Hippocampal formation (tissue), 2 donors: ENCODE measurements at places on chromosomes 2 and 18.

DNA sequence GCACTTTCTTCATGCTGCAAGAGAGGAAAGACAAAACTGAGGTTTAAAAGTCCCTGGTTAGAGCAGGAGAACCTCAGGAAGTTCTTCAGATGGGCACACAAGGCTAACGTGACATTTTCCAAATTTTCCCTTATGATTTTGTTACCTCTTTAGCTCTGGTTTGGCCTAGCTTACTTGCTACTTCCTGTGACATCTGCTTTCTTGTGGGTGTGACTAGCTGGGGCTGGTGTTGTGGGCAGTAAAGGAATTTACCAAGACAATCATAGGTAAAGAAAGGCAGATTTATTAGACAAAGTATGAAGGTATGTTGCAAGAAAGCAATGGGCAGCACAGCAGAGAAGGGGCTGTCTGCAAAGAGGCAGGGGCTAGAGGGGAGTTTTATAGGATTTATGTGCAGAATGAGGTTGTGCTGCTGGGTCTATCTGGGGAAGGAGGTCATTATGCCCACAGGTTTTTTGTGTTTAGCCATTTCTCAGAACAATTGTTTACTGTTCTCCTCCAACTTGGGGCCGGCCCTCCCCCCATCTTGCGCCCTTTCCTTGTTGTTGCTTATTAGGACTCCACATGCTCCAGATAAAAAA, 6.7 kb upstream of the TNP1 start:
- DNase-seq = no peak

GRCh38 chr2:26557244-26557925, 79.5 kb upstream of the OTOF start:
- no peak for DNase-seq

DNA sequence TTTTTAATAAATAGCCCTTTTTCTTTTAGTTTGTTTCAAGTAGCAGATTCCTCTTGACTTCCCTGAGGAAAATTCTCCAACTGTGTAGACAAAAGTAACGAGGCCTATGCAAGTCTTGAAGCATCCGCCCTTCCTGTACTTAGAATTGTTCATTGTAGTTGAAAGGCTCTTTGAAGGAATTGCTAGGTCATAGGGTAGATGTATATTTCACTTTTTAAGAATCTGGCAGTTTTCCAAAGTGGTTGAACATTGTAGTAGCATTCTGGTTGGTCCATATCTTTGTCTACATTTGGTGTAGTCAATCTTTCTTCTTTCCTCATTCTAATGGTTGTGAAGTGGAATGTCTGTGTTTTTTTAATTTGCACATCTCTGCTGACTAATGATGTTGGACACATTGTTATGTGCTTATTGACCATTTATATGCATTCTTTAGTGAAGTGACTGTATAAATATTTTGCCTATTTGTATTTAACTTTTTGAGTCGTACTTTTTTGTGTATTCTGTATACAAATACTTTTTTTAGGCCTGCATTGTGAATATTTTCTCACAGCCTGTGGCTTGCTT, 5.6 kb upstream of the SERPINB11 start:
- DNase-seq = no peak

DNA sequence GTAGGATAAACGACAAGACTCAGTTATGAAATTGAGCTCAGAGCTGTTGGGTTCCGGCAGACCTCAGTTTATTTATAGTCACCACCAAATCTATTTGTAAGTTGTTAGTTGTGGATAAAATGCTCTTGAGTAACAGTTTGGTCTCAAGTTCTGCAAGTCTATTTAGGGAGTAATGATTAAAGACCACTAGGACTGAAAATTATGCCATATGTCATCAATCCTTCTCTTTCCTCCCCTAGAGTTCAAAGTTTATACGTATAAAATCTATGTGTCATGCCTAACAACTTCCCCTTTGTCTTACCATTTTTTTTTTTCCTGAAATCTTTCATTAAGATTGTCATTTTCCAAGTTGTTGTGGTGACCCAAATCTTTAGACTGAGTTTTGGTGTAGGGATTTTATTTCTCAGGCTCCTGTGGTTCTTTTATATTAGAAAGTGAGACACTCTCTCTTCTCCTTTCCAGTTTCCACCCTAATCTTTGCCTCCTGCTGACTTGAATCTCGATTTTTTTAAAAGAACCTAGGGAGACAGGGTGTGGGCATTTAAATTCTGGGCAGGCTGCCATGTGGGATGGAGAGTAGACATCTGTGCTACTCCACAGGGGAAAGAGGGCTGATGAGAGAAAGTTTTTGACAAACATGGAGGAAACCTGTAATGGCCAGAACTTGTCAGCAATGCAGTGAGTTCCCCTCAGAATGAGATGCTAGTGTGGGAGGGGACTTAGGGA, 51.0 kb downstream of the LAMA3 start:
- DNase-seq = no peak

- DNase-seq = no peak
These were observed 204.3 kb downstream of the KLHL29 start for GRCh38 chr2:23589220-23589647.

DNA sequence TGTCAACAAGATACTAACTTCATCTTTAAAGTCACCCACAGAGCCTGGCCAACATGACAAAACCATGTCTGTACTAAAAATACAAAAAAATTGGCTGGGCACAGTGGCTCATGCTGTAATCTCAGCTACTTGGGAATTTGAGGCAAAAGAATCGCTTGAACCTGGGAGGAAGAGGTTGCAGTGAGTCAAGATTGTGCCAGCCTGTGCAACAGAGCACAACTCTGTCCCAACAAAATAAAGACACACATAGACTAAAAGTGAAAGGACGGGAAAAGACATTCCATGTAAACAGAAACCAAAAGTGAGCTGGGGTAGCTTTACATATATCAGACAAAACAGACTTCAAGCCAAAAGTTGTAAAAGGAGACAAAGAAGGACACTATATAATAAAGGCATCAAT, 34.8 kb downstream of the USP34 start:
- DNase-seq = no peak

DNA sequence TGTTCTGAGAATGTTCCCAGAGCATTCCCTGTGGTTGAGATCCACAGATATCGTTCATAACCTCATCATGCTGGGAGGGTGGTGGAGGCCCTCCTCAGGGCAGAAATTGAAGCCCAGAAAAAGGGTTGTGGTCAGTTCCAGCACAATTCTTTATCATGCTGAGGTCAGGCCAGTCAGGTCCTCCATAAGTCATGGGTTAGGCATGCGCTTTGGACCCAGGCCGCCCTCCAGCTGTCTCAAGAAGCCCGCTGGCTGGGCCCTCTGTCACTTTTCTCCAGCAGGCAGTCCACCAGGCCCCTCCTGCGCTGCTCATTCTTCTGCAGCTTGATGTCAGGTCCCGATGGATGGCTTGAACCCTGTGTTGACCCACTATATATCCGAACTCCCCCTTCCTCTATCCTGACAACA, 151.1 kb upstream of the NT5C1B start:
- DNase-seq = no peak

- no peak for DNase-seq
These were observed 86.6 kb downstream of the CCBE1 start for GRCh38 chr18:59610546-59611140.

DNA sequence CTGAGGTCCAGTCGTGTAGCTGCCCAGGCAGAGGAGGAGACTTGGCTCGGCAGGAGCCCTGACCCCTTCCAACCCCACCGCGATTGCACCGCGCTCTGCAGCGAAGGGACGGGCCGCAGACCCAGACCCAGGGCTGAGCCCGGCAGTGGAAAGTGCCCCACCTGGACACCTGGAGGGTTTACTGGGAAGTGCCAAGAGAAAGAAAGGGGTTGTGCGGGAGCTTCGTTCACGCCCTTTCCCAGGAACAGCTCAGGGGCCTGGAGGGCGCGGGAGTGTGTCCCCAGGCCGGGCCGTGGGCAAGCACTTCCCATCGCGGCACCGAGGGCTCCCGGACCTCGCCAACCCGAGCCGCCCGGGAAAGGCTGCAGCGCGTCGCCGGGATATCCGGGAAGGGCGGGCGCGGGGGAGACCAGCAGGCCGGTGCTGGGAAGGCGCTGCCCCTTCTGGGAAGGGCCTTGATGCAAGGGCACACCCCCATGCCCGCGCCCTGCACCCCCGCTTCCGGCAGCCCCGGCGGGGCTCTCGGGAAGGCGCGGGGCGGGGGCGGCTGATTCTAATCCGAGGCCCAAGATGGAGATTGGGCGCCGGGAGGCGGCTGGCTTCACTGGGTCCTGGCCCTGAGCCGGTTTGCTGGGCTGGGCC, 36.1 kb upstream of the MRPL33 start:
- DNase-seq = no peak
